ENCODE measurements at places on chromosomes 16 and 17. TPM values are rescaled to one million over a fixed set of nuclear protein-coding genes. Genes with fewer than 3 reads are reported as not detected.

Gene SMPD3
- not detected for total RNA-seq

Gene MT1X
- 63.8 TPM for total RNA-seq

GRCh38 chr16:85330006-85330693, 217.9 kb upstream of the CIBAR2 start:
- H3K4me3 ChIP-seq: no peak overlapping the region
- no peak for DNase-seq
- H3K4me1 ChIP-seq: peaks cover 59% of the 10 kb centered on the region
- peak overlapping the region; percentile 70 for H3K27ac ChIP-seq
- H3K36me3 ChIP-seq: no peaks in the 10 kb centered on the region

DNA sequence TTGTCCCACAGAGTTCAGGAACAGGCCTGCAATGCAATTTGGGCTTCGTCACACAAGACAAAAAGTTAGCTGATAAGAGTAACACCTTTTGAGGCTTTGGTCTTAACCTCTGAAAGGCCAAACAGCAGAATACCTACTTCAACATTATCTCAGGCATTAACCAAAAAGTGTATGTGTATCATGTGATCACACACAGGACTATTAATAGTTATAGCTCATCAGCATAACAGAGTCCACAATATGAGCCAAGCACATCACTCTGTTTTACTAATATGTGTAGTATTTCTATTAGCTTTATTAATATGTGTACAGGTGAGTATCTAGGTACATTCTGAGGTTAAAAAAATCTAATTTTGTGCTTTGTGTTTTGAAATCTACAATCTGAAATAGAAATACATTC, 30.8 kb downstream of the MYO1D start:
- no peaks in the 10 kb centered on the region for H3K4me1 ChIP-seq
- H3K27me3 ChIP-seq: peaks cover 6% of the 10 kb centered on the region
- H3K27ac ChIP-seq: no peak overlapping the region

- no peak overlapping the region for H3K27ac ChIP-seq
- H3K36me3 ChIP-seq: no peaks in the 10 kb centered on the region
- H3K4me3 ChIP-seq: no peak overlapping the region
- H3K27me3 ChIP-seq: peaks cover 8% of the 10 kb centered on the region
- DNase-seq: no peak
Observed at GRCh38 chr17:68460715-68461114, 3.4 kb upstream of the WIPI1 start.
